ENCODE measurements at places on chromosomes 5 and 9.

DNA sequence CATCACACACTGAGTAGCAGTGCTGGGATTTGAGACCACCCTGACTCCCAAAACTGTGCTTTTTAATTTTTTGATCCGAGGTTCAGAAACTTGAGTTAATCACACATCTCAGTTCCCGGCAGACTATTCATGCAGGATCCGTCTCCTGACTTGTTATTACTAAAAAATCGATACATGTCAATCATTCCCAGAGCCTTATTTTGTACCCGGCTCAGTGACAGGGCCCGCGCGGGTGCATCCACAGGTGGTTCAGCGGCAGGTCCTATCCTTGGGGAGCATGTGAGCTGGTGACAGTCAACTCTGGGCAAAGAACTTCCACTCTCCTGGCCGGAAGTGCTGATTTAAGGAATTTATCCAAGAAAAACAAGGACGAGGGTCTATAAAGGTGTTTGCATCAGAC, 95.9 kb upstream of the MVB12B start:
- no peak for DNase-seq

DNA sequence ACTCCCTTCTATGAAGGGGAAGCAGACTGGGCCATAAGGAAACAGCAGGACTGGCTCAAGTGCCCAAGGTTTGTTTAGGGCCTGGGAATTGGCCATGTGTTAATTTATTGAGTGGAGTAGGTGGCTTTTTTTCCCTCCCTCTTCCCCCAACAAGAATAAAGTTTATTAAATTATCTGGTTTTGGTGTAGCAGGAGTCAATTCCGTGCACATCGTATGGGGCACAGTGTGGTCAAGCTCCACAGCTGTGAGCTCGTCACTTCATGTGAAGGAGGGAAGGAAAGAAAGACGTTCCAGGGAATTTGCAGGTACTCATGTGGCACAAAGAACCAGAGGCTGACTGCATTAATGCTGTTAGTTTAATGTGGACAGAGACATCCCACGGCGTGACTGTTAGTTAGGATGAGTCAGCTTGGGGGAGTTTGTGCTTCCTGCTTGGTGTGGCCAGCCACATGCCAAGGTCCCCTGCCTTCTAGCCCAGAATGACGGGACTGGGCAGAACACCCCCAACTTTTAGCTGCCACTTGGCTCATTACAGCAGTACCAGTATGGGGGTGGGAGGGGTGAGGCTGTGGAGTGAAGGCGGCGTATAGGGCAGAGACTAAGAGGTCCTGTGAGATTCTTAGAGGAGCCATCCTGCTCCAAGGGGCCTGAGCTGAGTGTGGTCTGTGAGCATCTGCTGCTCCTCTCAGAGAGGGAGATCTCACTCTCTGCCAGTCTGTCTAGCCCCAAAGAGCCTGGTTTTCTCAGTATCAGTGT, 33.2 kb downstream of the CSF1R start:
- DNase-seq = no peak

DNA sequence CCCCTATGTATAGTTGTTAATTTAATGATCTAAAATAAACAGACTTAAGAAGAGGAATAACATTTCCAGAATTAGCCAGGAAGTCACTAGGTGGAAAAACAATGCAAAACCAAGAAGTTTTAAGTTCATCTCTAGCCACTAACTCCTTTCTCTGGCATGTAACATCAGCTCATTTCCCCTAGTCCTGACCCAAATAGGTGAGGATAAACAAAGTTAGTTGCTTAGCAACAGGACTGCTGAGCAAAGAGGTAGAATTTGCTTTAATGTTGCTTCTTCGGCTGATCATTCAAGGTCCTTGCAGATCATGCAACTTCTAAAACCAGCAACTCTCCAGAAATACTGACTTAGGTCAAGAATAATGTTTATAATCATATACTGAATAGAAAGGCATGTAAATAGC, 675.8 kb downstream of the CETN3 start:
- no peak for DNase-seq

- DNase-seq = no peak
Measured at GRCh38 chr5:64576250-64576649, 70.4 kb downstream of the RGS7BP start.

DNA sequence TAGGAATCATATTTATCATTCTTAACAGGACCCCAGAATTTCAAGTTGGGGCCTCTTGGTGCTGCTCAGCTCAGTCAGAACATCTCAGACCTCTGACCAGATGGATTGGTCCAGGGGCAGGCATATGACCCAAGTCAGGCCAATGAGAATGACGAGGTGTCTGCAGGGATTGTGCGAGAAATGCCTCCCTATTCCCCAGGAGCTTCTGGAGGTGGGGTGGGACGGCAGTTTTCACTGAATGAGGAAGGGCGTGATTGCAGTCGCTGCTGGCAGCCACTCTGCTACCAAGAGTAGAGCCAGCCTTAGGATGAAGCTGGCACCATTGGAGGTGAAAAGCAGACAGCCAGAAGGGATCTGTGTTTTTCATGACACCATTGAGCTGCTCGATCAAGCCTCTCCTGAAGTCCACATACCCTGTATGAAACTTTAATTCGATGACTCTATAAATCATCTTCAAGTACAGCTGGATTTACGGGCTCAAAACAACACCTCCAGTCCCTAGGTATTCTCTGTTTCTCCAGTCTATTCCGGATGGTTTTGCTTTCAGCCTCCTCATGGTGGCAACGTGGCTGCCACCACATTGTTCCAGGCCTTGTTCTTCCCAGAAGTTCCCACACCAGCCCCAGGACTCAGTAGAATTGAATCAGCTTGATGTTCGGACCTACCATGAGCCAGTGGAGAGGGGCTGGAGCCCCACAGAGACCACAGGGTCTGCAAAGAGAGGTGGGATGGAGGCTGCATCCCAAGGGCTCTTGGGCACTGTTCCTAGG, 70.2 kb upstream of the ADAMTS2 start:
- no peak for DNase-seq

DNA sequence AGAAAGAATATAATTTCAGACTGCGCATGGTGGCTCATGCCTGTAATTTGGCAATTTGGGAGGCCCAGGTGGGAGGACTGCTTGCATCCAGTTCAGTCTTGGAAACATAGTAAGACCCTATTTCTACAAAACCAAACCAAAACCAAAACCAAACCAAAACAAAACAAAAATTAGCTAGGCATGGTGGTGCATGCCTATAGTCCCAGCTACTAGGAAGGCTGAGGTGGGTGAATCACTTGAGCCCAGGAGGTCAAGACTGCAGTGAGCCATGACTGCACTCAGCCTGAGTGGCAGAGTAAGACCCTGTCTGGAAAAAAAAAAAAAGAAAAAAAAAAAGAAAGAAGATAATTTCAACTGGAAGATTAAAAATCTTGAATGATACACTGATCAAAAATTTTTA, 137.0 kb upstream of the ACOT12 start:
- DNase-seq = no peak

DNA sequence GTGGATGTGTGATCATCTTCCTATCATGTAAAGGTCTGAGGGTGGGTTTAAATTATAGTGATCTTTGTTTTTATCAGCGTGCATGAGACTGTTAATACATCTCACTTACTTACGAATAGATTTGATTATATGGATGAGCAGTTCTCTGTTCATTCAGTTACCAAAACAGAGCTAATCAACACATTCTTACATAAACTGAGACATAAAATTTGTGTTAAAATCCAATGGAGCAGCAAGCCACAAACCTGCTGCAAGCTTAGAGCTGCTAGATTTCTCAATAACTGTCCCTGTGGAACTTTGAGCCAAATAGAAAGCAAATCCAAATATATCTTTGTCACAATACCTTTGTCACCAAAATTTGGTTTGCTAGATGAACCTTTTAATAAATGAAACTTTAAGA, 50.1 kb downstream of the NUDT12 start:
- DNase-seq = no peak

DNA sequence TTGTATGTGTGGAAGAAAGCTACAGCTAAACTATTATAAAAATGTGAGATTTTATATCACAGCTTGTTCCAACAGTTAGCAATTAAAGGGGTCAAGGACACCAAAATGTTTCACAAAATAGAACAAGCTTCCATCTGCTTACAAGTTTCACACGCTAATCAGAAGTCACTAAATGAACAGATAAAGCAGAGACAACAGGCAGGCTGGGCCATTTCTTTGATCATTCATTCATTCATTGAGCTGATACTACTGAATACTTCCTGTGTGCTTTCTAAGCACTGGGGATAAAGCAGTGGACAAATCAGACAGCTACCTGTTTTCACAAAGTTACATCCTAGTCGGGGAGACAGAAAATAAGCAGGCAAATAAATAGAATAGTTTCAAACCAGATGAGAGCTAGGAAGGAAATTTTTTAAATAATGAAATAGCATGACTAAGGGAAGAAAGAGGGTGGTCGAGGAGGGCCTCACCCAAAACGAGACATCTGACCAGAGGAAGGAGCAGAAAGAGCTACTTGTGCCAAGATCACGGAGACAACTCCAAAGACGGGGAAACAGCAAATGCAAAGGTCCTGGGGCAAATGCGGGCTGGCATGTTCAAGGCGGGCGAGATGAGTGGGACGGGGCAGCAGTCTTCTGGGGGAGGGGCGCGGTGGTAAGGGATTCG, 1.2 kb downstream of the MAPK9 start:
- no peak for DNase-seq

DNA sequence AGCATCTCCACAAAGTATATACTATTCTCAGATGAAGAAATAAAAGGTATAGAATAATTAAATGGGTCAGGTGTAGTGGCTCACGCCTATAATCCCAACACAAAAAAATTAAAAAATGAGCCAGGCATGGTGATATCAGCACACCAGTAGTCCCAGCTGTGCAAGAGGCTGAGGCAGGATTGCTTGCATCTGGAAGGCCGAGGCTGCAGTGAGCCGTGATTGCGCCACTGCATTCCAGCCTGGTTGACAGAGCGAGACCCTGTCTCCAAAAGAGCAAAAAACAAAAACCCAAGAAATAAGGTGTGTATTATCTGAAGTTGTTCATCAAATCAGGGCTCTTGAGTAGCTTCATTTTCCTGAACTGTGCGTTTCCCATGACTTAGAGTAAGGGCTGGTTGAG, 83.2 kb upstream of the MYO10 start:
- DNase-seq = no peak

DNA sequence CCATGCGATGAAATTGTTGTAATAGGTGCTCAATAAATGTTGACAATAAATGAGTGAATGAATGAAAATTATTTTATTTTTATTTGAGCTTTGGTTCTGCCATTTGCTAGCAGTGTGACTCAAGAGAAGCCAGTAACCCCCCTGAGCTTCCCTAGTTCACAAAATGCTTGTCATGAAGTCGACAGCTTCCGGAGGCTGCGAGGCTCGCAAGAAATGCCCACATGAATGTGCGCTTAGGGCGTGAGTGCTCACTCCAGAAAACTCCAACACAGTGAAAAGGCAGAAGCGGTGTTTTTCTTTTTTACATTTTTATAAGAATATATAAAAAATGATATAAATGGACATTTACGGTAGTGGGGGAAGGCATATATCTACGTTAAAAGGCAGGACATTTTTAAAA, 26.5 kb downstream of the CDKN2A start:
- DNase-seq = no peak

GRCh38 chr5:154110107-154110453, 71.3 kb downstream of the MFAP3 start:
- no peak for DNase-seq

DNA sequence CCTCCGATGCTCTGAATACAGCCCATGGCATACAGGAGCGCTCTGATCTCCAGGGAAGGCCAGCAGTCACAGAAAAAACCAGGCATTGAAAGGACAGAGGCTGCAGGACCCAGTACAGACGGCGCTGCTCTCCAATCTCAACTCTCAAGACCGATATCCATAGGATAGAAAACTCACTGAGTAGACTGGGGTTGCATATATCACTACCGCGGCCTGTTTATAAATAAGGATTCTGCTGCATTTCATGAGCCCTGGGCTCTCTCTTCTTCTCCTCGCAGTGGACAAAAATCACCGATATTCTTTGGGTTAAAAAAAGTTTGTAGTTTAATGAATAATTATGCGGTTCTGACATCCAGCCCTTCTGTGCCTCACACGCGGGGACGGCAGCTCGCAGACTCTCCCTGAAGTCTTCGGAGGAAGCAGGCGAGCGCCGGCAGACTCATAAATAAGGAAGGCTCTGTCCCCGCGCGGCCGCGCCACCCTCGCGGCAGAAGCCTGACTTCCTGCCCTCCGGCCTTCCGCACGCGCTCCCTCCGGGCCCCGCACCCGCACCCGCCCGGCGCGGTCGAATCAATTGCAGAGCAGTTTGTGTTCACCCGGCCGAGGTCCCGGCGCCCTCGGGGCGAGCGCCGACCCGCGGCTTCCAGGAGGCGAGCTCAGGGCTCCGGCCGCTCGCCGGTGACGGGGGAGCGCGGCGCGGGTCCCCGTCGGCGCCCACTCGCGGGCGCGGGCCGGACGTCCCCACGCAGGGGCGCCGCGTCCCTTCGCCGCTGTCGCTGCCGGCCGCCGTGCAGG, at the start of gene FAM78A:
Gene FAM78A, minus strand, starts transcription at position 417 of the 795 bp plus-strand sequence. Its CDS starts 331 bp downstream, at position 86.
- no peak for DNase-seq

DNA sequence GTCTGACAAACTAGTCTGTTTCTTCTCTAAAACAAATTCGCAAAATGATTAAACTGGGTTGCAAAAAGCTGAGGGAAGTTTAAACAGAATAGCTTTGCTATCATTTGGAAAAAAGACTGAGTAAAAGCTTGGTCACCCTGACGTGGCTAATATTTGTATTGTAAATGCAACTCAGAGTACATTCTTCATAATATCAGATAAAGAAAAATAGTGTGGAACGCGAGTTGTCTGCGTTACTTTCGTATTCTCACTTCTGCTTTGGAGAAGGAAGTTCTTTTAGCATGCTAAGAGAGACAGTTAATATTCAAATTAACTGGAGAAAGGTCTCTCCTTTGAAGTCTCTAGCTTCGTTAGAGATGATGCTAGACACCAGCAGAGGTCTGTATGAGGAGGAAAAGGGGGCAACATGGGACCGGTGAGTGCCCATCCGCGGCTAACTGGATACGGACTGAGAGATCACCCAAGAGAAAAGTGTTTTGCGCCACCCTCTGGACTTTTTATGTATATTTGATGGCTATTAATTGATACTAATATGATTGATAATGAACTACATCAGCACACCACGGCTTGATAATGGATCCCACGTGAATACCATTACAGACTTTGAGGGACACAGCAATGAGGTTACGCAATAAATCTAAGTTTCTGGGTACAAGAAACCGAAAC, 2.9 kb upstream of the CNTRL start:
- no peak for DNase-seq

DNA sequence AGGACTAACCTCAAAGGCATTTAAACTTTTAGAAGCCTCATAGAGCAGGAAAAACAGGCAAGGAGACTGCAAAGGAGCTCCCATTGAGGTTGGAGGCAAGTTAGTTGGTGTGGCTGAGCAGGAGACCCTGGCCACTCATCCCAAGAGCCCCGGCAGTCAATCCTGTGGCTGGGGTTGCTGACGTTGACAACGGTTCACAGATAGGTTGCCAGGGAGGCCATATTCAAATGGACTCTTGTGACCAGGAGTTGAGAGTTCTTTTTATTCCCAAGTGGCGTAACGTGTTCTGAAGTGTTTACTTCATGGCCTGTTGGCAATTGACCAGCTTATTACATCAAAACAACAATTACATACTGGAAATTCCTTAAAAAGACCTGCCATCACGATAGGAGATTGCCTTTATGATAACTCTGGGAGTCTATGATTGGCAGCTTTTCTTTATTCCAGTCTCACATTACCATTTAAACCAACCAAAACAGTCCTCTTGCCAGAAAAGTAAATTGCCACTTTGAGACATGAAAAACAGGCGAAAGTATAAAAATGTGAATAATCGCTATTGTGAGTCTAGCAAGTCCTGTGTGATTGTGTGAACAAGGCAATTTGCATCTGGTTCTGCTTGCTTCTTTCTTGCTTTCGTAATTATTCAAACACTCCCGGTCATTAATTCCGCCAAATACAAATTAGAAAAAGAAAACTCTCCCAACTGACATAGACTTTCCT, 394.9 kb downstream of the MED10 start:
- DNase-seq = no peak

GRCh38 chr5:132747616-132748440, 602 bp downstream of the CCNI2 start:
- DNase-seq = no peak

All from 8988T (cell line).